ENCODE measurements at places on chromosomes 2 and 18.
A peak's percentile ranks its signal among the peaks of the same experiment; 100 is the strongest.

DNA sequence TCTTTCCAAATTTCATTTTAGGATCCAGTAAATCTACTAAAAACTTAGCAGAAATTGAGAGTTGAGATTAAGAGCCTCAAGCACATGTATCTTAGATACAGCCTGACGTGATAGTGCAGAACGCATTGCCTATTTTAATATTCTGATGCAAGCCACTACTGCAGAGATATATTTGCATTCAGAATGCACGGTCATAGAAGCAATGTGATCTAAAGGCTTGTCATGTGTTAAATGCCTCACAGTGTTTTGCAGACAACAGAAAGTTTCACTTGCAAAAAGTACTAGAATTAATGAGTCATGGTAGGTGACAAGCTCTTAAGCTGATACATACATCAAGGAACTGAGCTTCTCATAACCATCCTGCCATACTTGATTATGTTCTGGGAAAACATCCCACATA is 886.7 kb upstream of the CHAC2 start:
- DNase-seq = no peak

DNA sequence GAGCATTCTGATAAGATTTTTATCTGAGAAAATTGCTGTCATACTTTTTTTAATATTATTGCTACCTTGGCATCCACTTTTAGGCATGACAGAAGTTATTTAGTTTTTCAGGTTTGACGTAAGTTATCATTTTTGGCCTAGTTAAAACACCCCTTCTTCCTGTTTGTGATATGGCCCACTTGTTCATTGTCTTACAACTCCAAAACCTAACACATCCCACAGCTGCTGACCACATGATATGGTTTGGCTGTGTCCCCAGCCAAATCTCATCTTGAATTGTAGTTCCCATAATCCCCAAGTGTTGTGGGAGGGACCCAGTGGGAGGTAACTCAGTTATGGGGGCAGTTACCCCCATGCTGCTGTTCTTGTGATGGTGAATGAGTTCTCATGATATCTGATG is 388.1 kb downstream of the SLC4A3 start:
- no peak for DNase-seq

- no peak for DNase-seq
Observed at GRCh38 chr2:295090-295489, 7.2 kb upstream of the ALKAL2 start.

DNA sequence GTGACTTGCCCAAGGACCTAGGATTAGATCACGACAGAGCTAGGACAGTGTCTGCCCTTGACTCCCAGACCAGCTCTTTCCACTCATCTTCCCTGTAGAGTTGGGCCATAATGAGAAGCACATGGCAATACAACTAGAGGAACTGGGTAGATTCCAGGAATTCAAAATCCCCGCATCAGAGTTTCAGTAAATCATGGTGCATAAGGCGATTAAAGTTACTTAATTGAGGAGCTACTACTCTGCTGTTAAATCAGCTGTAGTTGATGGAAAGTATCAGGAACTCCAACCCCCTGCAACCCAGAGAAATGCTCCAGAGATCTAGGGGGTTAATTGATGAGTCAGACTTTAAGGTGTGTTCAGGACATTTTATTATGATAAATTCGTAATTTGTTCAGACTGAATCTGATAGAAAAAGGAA is 5.7 kb downstream of the ANTXR1 start:
- no peak for DNase-seq

- no peak for DNase-seq
Observed at GRCh38 chr2:187050409-187050998, 201.5 kb upstream of the ZSWIM2 start.

GRCh38 chr2:162185541-162186232 is 33.6 kb upstream of the GCG start:
- DNase-seq = no peak

DNA sequence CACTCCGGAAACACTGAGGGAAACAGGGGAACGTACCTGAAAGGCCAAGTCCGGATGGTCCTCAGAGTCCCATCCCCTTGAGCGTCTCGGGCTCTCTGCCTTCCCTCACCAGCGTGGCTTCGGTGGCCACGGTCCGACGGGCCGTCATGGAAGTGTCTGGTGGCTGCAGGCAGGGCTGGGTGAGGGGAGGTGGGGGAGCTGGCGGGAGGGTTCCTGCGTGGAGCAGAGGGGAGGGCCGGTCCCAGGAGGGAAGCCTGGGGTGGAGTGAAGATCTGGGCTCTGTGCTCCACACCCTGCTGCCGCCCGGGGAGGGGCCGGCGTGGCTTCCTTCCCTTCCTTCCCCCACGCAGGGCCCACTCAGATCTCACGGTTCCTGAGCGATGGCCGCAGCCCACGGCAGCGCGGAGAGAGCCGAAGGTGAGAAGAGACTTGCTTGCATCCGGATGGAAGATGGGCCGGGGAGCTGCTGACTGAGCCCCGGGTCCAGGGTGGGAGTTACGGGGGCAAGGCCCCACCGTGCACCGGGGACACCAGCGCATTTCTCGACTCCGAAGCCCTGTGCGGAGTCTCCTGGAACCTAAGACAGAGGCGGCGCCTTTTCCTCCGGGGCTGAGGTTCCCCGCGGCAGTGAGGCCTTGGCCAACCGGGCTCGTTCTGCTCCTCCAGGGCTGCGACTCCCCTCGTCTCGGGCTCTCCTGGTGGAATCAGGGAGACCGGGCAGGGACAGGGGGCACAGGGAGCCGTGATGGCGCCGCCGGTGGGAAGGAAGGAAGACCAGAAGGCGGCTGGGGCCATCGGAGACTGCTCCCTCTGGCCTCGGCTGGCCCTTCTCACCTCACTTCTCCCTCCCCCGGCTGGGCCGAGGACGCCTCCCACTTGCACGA is 49.1 kb downstream of the KCNF1 start:
- no peak for DNase-seq

DNA sequence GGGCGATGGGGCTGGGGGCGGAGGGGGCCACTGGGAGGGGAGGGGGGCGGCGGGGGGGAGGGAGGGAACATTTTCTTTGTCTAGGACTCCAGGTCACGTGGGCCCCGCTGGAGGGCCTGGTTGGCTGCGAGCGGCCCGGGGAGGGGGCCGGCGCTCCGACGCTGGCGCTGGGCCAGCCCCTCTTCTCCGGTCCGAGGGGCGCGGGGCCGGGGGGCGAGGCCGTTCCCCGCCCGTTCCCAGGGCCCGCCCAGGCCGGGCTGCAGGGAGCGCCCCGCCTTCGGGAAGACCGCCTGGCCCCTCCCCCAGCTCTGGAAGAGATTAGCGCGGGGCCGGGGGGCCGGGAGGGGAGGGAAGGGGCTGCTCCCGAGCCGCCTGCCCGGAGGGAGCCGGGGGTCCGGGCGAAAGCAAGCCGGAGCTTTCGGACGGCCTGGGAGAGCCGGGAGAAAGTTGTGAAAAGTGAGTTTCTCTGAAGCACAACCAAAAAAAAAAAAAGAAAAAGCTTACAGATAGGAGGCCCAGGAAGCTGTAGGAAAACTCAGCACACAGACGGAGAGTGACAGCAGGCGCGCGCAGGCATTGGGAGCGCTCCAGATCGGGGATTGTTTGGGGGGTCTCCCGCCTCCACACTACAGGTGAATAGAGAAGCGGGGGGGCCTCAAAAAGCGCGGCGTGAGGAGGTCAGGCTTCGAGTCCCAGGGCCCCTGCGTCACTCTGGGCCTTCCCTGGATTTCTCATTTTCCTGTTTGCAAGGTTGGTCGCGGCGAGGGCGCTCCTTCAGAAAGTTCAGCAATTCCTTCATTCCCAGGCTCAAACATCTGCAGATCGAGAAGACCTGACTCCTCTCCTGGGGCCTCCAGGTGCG is 84.1 kb upstream of the POMC start:
- peak; percentile 46 for DNase-seq

GRCh38 chr2:128808462-128809258 is 490.0 kb upstream of the HS6ST1 start:
- DNase-seq = no peak

DNA sequence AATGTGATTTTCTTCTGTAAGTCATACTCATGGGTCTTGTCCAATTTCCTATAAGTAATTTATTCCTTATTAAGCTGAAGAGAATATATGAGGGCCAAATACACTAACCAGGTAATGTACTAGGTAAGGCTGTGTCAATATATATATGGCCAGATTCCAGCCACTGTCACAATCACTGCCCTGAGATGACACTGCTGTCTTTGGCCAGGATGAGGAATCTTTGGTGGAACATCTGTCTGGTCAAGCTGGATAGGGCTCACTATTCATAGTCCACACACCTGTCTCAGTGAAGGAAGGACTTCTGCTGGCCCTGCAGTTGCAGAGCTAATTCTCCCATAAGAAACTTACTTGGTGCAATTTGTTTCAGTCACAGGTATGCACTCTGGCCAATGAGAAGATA is 11.3 kb downstream of the MSTN start:
- DNase-seq = no peak

GRCh38 chr2:40113997-40114396 is 334.9 kb upstream of the THUMPD2 start:
- no peak for DNase-seq

GRCh38 chr2:180004731-180005130 is 2.4 kb downstream of the CWC22 start:
- DNase-seq = no peak

DNA sequence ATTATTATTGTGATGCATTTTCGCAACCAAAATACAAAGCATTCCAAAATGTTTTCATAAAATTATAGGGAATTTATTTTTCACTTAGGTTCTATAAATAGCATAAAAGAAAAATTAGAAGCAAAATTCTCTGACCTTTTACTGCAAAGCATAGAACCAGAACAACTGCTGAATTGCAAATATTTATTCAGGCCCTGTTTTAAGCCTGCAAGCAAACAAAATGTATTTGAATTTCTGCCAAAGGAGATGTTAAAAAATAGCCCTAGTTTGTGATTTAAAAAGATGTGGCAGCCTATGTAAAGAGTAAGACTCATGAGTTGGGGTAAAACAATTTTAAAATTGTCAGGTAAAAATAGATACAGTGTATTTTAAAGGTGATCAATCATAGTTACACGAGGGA is 138.1 kb downstream of the KCNJ3 start:
- no peak for DNase-seq

Data from activated CD4-positive, alpha-beta T cell treated with anti-CD3 and anti-CD28 coated beads for 1 hour (primary cell).